Stimulated activated CD4-positive, alpha-beta T cell treated with anti-CD3 and anti-CD28 coated beads, TNF-alpha, amount 100 ng/mL, for 1 hour (primary cell): ENCODE measurements at places on chromosomes 4 and X.

- no peak for DNase-seq
Observed at GRCh38 chrX:39809331-39809730, 288.4 kb downstream of the BCOR start.

DNA sequence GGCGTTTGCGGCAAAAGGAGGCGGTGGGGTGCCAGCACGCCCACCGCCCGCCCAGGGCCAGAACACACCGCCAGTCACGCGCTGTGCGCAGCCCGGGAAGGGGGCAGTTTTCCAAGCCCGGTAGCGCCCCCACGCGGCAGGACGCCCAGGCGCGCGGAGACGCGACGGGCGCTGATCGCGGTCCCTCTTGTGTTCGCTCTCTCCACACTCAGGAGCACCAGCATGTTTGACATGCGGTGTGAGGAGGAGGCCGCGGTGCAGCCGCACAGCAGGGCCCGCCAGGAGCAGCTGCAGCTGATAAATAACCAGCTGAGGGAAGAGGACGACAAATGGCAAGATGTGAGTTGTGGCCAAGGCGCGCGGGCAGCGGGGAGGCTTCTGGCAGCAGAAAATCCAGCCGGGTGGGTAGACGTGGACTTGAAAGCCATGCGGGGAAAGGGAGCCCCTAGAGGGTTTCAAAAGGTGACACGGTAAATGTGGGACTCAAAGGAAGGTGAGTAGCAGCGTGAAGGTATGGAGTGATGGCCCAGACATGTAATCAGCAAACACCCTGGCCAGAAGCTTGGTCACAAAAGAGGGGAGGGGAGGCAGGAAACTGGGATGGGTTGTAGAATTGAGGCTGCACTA lies 104.1 kb downstream of the PHOX2B start:
- no peak for DNase-seq

DNA sequence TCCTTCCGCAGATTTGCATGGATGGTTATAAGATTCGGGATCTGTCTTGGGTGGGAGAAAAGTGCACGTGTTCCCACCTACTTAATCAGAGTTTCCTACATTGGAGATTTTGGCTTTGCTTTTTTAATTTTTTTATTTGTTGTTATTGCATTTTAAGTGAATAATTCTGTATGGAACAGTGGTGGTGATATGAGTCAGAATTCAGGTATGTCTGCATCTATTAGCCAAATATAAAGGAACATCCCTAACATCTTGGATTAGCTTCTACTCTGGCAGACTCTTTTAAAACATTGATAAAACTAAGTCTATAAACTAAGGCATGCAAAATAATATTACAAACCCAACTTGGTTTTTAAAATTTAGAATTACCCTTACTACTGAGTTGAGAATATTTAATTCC lies 659.8 kb upstream of the EPHA5 start:
- no peak for DNase-seq

DNA sequence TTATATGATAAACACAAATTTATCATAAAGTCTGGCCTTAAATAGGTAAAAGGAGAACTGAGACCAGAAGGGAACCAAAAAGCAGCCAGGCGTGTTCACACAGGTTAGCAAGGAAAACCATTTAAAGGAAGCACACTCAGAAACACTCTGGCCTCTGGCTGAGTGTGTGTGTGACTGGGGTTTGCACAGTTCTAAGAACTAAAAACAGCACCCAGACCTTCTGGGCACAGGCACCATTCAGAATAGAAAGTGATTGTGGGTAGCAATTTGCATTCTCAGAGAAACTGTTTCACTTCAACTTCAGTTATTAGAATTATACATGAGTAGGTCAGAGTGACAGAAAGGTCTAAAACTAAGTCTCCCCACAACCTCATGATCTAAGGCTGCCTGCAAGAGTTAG lies 10.0 kb downstream of the GPR82 start:
- DNase-seq = no peak

DNA sequence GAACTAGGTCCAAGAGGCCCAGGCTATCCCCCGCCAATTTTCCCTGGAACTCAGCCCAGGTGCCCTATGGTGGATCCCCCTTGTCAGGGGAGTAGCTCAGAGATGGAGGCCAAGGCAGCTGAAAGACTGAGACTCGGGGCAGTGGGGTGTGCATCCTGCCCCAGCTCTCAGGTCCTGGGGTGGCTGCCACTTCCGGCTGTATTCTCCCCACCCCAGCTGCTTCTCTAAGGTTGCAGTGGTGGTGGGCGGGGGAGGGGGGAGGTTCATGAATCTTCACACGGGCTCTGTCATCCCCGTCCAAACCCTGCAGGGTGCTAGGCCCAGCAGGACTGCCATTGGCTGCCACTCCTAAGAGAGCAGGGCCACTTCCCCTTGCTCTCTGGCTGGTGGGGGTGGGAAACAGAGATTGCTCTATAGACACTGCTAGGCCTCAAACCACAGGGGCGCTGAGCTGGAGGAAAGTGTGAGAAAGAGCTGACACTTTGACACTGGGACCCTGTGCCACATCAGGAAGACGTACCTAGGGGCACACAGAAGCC lies 1.5 kb downstream of the SASH3 start:
- no peak for DNase-seq

DNA sequence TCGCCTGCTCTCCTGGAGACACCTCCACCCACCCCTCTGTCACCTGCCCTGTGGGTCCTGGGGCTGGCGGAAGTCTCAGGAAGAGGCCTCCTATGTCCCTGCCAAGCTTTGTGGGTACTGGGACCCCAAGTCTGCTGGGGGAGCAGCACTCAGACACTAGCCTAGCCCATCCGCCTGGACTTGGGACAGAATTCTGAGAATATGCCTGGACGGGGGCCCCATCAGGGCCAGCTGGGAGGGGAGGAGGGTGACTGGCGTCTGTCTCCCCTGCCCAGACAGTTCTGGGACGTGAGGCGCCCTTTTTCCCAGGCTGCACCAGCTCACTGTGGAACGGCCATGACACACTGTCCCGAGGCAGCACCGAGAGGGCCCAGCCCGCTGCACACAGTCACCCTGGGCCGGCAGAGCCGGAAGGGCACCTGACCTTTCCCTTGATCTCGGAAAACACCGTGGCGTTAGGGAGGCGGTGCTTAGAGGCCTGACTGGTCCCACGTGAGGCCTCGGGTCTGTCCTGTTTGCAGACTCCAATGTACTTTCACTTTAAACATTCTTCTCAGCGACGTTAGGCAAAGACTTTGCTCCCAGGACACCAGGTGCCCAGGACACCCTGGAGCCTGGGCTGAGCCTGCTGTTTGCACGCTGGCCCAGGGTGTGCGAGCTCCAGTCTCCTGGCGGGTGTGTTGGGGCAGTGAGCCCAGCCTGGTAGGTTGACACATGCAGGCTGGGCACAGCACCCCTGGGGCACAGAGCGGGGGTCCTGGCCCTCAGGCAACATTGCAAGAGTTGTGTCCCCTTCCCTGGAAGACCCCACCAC lies 700 bp downstream of the SLC26A1 start:
- no peak for DNase-seq

- DNase-seq = no peak
Observed at GRCh38 chr4:128847082-128847724, 37.7 kb downstream of the JADE1 start.

- DNase-seq = no peak
Observed at GRCh38 chr4:123597586-123597985, 201.0 kb downstream of the SPRY1 start.

GRCh38 chr4:151484396-151485102 lies 75.6 kb downstream of the FHIP1A start:
- no peak for DNase-seq

- no peak for DNase-seq
Observed at GRCh38 chr4:38757945-38758600, 24.7 kb downstream of the TLR10 start.

GRCh38 chr4:67624939-67625338 lies 66.4 kb downstream of the STAP1 start:
- no peak for DNase-seq

GRCh38 chr4:105458001-105458400 lies 15.9 kb downstream of the PPA2 start:
- DNase-seq = no peak

- DNase-seq = no peak
Observed at GRCh38 chrX:151692825-151693224, 2.4 kb upstream of the PRRG3 start.

- no peak for DNase-seq
Observed at GRCh38 chr4:95255396-95256107, 293.2 kb downstream of the UNC5C start.

GRCh38 chrX:13432414-13433297 lies 112.8 kb upstream of the ATXN3L start:
- no peak for DNase-seq

GRCh38 chr4:10737337-10737736 lies 52.8 kb upstream of the CLNK start:
- DNase-seq = no peak

DNA sequence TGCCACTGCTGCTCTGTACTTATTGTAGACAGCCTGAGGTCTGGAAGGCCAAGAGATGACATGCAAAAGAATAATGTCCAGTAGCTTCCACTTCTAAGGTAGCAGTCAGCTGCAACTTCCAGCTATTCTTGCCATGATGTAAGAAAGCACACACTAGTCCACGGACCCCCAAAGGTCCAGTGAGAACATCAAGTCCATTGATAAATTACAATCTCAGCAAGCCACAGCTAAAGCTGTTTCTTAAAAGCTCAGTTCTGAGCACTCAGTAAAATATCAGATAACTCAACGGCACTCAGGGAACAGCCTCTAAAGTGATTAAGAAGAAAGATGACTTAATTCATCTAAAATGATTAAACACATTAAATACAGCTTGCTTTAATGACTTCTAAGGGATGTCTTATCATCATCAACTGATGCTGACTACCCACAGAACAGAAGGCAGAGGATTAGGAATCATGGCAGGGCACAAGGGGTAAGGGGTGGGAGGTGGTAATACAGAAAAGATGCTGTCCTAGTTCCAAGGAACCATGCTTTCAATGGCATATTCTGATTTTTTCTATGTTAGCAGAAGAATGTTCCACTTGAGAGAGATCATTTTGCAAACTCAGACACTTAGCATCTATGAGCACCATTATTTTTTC lies 99.1 kb upstream of the CBR4 start:
- DNase-seq = no peak

DNA sequence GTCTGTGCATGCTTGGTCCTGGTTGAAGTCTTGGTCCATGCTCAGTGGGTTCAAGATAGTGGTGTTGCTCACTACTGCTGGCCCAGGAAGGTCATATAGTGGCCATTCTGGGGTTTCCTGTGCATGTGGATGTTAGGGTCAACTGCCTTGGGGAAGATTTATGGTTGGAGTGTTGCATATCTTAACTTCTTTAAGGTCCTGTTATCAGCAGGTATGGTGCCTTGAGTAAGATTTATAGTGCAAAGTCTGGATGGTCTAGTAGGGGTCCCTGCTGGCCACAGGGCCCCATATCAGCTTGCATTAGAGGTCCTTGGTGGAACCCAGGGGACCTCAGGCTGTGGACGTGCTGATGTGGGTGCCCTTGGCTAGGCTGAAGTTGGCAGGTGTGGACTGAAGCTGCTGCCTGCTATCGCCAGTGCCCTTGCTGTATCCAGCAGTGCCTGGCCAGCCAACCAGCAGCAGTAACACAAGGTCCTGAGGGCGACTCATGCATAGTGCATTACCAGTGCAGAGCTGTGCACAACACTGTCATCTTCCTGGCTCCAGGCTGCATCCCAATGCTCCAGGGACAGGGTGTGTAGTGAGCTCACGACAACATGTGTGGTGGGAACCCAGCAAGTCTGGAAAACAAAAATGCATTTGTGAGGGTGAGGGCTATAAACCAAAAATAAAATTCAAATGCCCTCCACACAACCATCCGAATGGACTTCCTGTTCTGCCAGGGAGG lies 61.0 kb downstream of the BEX3 start:
- no peak for DNase-seq

DNA sequence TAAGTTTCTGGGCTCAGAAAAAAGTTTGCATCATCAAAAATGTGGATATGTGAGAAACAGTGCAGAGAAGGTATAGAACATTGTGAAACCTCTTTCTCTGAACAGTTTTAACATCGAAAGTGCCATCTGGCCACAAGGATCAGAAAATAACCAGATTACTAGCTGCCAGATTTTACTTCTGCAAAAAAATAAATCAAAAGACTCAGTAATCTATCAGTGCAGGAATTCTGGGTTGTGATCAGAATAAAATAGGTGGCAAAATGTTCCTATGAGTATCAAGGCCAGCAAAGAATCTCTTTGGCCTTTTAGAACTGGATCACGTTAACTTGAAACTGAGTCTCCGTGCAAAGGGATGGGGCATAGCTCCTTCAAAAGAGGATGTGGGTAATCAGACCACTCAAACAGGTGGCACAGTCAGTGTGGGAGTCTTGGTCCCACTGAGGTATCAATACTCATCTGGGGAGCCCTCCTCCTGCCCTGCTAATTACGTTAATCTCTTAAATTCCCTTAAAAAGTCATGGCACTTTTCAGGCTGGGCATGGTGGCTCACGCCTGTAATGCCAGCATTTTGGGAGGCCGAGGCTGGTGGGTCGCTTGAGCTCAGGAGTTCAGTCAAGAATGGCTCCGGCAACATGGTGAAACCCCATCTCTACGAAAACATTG lies 26.7 kb upstream of the RBM47 start:
- DNase-seq = no peak

DNA sequence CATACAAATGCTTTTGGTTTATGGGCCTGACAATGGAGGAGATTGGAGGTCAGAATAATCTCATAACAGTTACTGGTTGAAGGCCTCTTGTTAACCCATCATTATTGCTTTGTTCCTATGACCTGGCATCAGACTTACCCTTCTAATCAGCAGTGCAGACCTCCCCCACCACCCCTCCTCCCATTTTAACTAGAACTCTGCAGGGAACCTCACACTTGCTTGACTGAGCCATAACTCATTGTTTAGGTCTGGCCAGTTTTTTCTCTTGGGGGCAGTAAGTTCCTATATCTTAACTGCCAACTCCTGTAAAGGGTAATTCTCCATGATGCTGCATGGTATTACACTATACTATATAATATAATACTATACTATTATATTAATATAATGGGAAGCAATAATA lies 609.3 kb downstream of the IL1RAPL1 start:
- DNase-seq = no peak

- no peak for DNase-seq
Observed at GRCh38 chr4:123624959-123625358, 228.4 kb downstream of the SPRY1 start.

DNA sequence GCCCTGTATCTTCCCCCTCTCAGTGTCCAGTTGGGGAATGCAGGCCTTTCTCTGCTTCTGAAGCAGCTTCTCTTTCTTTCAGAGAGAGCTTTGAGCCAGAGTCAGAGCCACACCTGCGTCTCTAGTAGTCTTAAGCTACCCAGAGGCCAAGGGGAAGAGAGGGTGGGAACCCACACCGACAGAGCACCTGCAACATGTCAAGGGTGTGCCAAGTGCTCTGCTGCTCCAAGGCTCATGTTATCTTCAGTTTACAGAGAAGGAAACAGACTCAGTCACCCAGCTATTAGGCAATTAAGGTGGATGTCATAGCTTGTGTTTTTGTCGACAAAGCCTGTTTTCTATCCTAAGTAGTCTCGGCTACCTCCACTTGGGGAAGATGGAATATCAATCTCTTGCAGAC lies 22.7 kb upstream of the RNF212 start:
- DNase-seq = no peak

GRCh38 chrX:23932046-23932445 lies 24.2 kb downstream of the CXorf58 start:
- DNase-seq = no peak

GRCh38 chrX:128975745-128976144 lies 547.5 kb downstream of the SMARCA1 start:
- DNase-seq = no peak

- DNase-seq = no peak
Observed at GRCh38 chr4:181819946-181820345, 423.3 kb upstream of the TENM3 start.

GRCh38 chr4:171538601-171539100 lies 274.6 kb upstream of the GALNTL6 start:
- no peak for DNase-seq
